Right atrium auricular region (tissue), 2 donors: ENCODE measurements at places on chromosomes 1 and 21. TPM values are rescaled to one million over a fixed set of nuclear protein-coding genes. Genes with fewer than 3 reads are reported as not detected.

The NR5A2 gene
- 0.63 TPM for total RNA-seq

The IL20 gene
- 0.20 TPM for total RNA-seq

The USH2A gene
- total RNA-seq, result 2.4 TPM

The C1orf50 gene
- total RNA-seq, result 3.6 TPM

The S100A3 gene
- 1.8 TPM for total RNA-seq

The SSU72 gene
- total RNA-seq, result 98.3 TPM

The LAMB3 gene
- total RNA-seq, result 11.1 TPM

The ILDR2 gene
- total RNA-seq, result 7.3 TPM

GRCh38 chr1:100532645-100533044, 5.3 kb upstream of the GPR88 start:
- H3K27ac ChIP-seq, result no peak overlapping the region
- no peak overlapping the region for H3K4me3 ChIP-seq
- peaks cover 18% of the 10 kb centered on the region for H3K4me1 ChIP-seq
- H3K36me3 ChIP-seq, result no peaks in the 10 kb centered on the region
- no peaks in the 10 kb centered on the region for H3K27me3 ChIP-seq
- DNase-seq, result no peak

- H3K4me1 ChIP-seq, result no peaks in the 10 kb centered on the region
- H3K27ac ChIP-seq, result no peak overlapping the region
- no peaks in the 10 kb centered on the region for H3K36me3 ChIP-seq
- no peak for DNase-seq
- no peak overlapping the region for H3K4me3 ChIP-seq
- H3K27me3 ChIP-seq, result no peaks in the 10 kb centered on the region
Measured at GRCh38 chr1:172121081-172121717, 279.9 kb downstream of the DNM3 start.

DNA sequence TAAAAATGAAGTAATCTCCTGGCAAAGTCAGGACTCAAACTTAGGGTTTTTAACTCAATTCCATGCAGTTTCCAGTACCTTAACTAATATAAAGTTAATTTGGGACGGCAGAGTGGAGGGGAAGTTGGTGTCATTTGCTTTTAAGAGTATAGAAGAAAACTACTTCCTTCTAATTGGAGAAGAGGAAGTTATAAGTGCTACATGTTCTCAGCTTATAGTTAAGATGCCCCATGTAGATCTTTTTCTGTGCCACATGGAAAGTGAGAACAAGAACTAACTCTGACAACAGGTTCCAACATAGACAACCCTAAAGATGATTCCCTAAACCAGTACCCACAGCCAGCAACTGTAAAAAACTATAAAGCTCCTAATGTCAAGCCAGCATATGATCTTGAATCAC, 11.5 kb downstream of the RRAGC start:
- H3K4me1 ChIP-seq, result no peaks in the 10 kb centered on the region
- no peaks in the 10 kb centered on the region for H3K27me3 ChIP-seq
- no peak overlapping the region for H3K4me3 ChIP-seq
- no peak for DNase-seq
- H3K36me3 ChIP-seq, result peaks cover 65% of the 10 kb centered on the region

DNA sequence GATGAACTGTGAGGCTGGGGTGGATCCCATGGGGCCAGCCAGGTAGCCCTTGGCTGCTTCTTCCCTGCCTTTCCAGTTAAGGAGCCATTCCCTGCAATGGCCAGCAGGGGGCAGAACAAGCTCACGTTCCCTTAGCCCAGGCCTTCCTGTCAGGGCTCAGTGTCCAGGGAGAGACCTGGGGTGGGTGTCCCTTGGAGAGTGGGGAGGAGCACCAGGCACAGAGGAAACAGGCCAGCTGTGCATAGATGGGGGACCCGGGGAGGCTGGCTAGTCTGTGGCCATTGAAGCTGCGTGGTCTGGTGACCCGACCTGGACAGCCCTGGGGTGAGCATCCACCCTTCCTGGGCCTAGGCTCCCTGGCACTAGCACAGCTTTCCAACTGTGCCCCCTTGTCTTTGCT, 13.2 kb upstream of the EPS8L3 start:
- H3K4me3 ChIP-seq, result no peak overlapping the region
- H3K27ac ChIP-seq, result no peak overlapping the region
- H3K36me3 ChIP-seq, result no peaks in the 10 kb centered on the region
- H3K27me3 ChIP-seq, result no peaks in the 10 kb centered on the region
- H3K4me1 ChIP-seq, result no peaks in the 10 kb centered on the region
- DNase-seq, result peak; percentile 86

DNA sequence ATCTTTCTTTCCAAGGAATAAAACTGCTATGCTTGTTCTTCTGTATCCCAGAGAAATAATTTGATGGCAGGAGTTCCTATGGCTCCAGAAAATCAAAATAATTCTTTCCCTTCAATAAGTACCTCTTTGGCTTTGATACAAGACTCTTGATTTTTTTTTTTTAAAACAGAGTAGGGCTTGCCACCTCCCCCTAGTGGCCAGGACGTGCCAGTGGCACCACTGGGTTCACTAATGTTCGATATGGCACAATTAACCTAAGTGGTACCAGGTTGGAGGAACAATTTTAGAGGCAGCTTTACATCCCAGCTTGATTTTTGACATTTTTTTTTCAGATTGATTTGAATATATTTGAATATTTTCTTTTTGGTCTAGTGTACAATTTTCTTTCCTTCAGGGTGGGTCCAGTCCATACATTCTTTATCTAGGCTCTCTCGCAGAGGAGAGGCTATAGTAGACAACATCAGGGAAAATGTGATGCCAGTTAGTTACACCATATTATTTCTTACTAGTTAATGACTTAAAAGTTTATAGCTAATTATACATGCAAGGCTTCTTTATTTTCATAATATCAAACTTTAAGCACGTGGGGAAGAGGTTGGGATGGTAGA, 330.9 kb downstream of the S1PR1 start:
- H3K36me3 ChIP-seq, result no peaks in the 10 kb centered on the region
- H3K4me3 ChIP-seq, result no peak overlapping the region

- H3K27me3 ChIP-seq, result no peaks in the 10 kb centered on the region
- H3K4me3 ChIP-seq, result no peak overlapping the region
- DNase-seq, result no peak
- H3K4me1 ChIP-seq, result no peaks in the 10 kb centered on the region
- no peaks in the 10 kb centered on the region for H3K36me3 ChIP-seq
Measured at GRCh38 chr21:37696936-37697335, 219.3 kb downstream of the KCNJ6 start.

DNA sequence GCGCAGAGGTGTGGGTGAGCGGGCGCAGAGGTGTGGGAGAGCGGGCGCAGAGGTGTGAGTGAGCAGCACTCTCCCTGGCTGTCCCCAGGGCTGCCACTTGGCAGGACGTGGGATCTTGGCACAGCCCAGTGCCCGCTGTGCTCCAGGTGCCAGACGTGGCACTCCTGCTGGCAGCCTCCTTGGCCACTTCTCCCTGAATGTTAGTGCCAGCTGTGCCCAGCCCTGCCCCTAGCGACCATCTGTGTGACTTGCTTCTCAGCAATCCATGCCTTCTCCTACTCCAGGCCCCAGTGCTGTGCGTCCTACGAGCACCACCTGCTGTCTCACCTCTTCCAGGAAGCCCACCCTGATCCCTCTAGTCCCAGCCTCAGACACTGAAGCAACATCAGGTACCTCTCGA, 30.5 kb downstream of the KRTAP10-1 start:
- H3K36me3 ChIP-seq, result no peaks in the 10 kb centered on the region
- no peaks in the 10 kb centered on the region for H3K27me3 ChIP-seq
- H3K4me3 ChIP-seq, result no peak overlapping the region
- DNase-seq, result no peak
- no peak overlapping the region for H3K27ac ChIP-seq
- no peaks in the 10 kb centered on the region for H3K4me1 ChIP-seq

DNA sequence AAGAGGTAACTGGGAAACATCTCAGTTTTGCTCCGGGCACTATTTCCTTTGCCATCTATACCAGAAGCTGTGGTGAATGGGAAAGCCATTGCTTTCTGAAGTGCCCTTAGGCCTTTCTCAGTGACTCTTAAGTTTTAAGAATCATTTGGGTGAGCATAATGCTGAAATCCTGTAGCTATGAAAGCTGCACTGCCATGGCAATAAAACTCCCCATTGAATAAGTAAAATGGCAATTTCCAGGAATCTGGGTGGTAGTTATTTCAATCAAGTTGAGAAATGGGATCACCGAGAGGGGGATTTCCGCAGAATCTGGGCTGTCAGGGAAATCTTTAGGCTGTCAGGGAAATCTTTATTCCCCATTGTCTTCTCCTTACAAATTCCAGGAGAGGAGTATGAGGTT, 26.8 kb upstream of the MACF1 start:
- no peak overlapping the region for H3K27ac ChIP-seq
- no peaks in the 10 kb centered on the region for H3K27me3 ChIP-seq
- H3K36me3 ChIP-seq, result no peaks in the 10 kb centered on the region
- no peak overlapping the region for H3K4me3 ChIP-seq
- no peak for DNase-seq
- no peaks in the 10 kb centered on the region for H3K4me1 ChIP-seq

- H3K36me3 ChIP-seq, result no peaks in the 10 kb centered on the region
- peak overlapping the region; percentile 74 for H3K27ac ChIP-seq
- no peaks in the 10 kb centered on the region for H3K27me3 ChIP-seq
- no peak for DNase-seq
- H3K4me3 ChIP-seq, result no peak overlapping the region
Measured at GRCh38 chr1:201457508-201457960, 11.5 kb downstream of the PHLDA3 start.
